Activated CD4-positive, alpha-beta T cell treated with anti-CD3 and anti-CD28 coated beads for 24 hours (primary cell): ENCODE measurements at places on chromosomes 1 and 21.
A peak's percentile ranks its signal among the peaks of the same experiment; 100 is the strongest.

DNA sequence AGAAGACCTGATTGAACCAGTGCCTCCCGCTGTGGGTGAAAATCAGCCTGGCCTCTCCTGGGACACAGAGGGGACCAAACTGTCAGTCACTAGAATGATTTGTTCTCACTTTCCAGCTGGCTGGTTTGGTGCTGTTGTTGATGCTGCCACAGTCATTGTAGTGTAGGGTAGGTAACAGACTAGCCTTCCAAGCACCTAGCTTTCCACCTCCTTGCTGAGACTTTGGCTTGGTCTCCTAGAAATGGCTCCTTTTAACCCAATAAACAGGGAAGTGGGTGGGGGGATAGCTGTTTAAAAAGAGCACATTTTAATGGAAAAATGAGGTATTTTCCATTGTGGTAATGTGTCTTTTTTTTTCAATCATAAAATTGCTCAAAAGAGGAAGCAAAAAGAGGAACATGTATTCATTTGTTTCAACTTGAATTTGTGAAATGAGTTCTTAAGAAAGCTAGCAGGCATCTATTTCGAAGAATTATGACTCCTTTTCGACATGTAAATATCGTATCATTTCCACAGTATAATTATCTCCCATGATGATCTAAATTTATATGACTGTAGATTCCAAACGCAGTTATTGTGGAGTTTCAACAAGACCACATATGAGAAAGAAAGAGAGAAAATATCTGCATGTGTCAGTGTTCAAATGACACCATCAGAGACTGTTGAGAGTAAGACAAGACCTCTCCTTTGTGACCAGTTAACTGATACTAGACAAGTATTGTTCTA lies 190.1 kb downstream of the HLX start:
- DNase-seq, result no peak

DNA sequence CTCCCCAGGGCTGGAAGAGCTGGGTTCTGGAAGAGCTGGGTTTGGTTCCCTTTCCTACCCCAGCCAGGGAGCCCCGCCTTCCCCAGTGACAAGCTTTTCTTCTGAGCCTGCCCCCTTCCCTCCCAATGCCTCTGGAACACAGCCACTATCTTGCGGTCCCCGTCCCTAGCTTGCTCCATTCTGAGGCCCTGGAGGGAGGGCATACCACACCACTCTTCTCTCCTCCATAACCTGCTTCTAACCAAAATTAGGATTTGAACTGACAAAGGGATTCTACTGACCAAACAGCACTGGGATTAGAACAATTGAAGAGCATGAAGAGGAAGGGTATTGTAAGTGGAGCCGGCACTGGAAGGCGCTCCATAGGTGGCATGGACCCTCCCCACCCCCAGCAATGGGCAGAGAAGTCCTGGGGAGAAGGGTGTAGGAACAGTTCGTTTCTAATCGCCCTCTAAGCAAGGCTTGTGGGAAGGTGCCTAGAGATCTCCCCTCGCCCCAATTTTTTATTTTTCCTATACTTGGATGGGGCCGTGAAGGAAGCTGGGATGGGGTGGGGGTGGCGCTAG lies 690 bp downstream of the C1orf216 start:
- no peak for DNase-seq

- no peak for DNase-seq
Observed at GRCh38 chr1:59500950-59501742, 204.3 kb downstream of the FGGY start.

- DNase-seq, result no peak
Observed at GRCh38 chr1:240189386-240189989, 97.8 kb downstream of the FMN2 start.

DNA sequence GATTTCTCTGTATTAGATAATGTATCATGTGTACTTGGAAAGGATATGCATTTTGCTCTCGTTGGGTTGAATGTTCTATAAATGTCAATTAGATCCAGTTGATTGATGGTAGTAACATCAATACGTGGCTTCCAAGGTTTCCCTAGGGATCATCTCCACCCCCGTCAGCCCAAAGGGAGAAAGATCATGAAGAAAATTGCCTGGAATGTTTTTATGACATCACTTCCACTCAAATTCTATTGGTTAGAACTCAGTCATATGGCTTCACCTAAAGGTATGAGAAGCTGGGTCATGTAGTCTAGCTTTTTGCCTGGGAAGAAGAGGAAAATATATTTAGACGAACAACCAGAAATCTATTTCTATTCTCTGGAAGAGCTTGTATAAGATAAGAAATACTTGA lies at the start of gene C1orf185:
Gene C1orf185, plus strand, starts transcription at position 253 of the 400 bp plus-strand sequence. Its CDS starts 6 bp downstream, at position 259.
- DNase-seq, result no peak

GRCh38 chr1:178086294-178086693 lies 7.6 kb upstream of the RASAL2 start:
- DNase-seq, result no peak

DNA sequence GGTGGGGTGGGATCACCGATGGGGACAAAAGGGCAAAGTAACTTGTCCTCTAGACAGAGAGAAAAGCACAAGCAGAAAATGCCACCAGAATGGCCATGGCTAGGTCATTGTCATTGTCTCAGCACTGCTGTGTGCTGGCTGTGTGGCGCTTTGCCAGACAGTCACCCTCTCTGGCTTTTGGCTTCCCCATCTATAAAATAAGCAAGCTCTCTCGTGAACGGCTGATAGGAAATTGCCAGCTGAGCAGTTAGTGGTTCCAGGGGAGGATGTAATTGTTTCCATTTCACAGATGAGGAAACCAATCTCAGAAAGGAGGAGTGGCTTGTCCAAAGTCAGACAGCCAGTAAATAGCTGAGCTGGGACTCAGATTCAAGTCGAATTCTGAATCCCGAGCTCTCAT lies 32.5 kb downstream of the PADI2 start:
- no peak for DNase-seq

- DNase-seq, result no peak
Observed at GRCh38 chr1:14612256-14612655, 13.8 kb downstream of the KAZN start.

GRCh38 chr21:32611471-32611997 lies 643 bp downstream of the CFAP298 start:
- DNase-seq, result no peak

DNA sequence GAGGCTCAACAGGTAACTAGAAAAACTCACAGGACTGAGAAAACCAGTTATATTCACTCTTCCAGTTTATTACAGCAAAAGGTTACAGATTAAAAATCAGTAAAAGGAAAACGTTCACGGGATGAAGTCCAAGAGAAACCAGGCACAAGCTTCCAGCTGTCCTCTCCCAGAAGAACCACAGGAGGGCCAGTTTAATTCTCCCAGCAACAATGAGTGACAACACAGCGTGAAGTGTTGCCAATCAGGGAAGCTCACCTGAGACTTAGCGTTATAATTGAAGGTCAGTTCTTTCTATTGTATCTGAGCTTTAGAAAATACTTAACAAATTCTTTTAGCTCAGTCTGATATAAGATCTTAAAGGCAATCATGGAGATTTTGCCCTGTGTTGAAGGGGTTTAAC lies 65.2 kb upstream of the TNR start:
- no peak for DNase-seq

DNA sequence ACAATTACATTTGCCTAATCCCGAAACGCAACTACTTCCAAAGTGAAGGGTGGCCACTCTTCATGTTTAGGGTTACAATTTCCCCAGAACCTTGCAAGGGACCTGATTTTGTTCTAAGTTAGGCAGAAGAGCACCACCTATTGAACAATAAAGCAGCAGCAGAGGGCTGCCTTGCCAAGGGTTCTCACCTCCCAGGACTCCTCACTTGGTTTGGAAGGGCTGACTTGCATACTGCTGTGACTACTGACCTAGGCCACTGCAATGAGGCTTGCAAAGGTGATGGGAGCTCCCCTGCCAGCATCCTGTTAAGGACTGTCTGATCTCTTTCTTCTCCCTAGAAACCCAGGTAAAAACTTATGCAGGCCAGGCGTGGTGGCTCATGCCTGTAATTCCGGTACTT lies 14.2 kb downstream of the MTOR start:
- no peak for DNase-seq

DNA sequence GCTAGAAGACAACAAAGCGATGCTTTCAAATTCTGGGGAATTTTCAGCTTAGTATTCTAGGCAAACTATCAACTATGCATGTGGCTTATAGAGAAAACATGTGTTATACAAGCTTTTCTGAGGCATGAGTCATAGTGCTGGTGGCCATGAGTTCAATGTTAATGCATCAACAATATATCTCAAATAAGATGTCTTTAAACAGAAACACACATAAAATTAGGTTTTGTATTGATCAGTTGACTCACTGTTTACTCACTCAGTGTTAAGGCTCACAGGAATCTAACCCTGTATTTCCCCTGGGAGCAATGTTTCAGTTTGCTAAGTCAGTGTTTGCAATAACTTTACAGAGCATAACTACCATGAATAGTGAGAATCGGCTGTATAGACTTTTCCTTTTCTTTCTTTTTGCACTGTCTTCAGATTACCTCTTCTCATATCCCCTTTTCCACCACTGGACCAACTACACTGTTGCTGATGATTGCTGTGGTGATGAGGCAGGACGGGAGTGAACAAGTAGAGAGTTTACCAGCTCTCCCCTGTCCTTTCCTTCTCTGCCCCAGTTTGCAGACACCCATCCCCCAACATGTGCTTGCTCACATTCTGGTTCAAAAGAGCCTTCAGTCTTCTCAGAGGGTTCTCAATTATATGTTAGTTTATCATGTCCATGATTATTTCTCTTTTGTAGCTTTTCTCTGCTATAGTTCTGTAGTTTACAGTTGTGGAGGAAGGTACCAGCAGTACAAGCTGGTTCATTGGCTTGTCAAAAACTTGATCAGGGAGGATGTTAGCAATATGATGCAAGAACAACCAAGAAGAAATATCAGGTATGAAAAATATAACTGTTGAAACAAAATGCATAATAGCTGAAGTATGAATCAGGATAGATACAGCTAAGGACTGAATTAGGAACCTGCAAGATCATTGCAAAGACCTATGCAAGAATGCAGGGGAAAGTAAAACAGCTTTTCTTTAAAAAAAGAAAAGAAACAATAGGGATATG lies 23.9 kb downstream of the CD2 start:
- no peak for DNase-seq

- no peak for DNase-seq
Observed at GRCh38 chr1:218525451-218526197, 180.5 kb downstream of the TGFB2 start.

GRCh38 chr1:24952413-24952841 lies 22.4 kb upstream of the RUNX3 start:
- DNase-seq, result no peak

DNA sequence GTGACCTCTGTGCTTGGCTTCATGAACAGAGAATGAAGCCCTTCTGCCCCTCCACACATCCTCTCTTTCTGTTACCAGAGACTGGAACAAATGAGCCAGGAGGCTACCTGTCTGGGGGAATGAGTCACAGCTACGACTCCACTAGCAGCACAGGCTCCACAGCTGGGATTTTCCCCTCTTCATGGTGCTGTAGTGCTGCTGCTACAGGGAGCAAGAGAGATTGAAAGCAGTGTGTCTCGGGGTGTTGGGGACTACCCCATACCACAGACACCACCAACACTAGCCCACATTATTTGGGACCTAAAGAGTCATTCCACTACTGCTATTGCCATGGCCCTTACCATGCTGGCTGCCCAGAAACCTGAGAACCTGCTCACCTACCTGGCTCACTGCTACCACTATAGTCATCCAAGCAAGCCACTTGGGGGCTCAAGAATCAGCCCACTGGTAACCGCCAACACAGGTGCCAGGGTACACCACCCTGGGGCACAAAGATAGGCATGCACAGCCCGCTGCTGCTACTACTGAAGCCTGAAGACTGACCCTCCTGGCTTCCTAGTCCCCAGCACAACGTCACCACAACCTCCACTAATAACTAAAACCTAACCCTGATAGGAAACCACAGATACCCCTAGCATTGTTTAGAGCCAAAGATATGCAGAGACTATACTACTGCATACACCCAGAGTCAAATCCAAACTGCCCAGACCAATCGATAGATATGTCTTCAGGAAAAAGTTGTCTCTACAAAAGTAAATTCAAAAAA lies 17.7 kb downstream of the CD1E start:
- DNase-seq, result peak; percentile 13

GRCh38 chr21:34762786-34763185 lies 94.0 kb downstream of the CLIC6 start:
- no peak for DNase-seq

GRCh38 chr1:63710308-63710707 lies 63.5 kb upstream of the ROR1 start:
- DNase-seq, result no peak

GRCh38 chr1:213783893-213784292 lies 203.9 kb upstream of the PROX1 start:
- no peak for DNase-seq

DNA sequence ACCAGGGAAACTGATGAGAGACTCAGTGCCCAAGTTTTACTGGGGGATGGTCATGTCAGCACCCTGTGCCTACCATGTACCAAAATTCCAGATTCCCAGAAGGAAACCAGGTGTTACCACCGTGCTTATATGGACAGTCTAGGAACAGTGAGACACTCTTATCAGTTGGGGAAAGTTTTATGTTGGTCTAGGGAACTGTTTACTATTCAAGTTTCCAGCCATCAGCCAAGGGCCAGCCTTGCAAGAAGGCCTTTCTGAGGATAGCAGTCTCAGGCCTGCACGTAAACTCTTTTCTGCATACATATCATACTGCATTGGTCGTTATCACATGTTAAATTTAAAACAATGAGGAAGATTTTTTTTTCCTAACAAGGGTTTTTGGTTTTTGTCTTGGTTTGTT lies 12.6 kb downstream of the TMEM269 start:
- no peak for DNase-seq

DNA sequence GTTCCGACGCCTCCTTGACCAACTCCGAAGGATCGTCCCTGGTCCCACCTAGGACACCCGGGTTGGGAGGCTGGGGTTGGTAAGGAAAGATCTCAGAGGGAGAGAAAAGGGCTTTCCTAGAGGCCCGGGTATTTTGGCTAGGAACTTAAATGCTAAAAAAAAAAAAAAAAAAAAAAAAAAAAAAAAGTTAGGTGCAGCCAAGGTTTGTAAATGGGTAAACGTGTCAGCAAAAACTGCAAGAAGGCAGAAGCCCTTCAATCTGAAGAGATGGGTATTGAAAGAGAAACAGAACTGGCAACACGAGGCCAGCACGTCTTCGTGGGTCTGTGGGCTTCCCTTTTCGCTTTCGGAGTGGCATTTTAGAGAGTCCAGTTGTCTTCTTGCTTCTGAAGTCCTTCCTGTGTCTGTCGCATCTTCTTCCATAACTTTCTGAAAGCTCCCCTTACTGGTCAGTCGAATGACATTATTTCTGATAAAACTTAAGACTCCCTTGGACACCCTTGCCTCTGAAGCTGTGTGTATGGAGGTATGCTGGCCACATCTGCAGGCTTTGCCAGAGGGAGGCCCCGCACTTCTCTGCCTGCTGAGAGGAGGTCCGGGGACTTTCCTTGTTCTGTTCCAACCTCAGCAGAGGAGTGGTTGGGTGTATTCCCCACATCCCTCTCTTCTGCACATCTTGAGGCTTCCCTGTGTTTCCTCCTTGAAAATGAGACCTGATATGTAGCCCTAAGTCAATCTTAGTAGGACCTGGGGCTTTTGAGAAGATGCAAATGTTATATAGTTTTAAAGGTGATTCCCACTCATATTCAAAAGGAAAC lies 745 bp downstream of the RCSD1 start:
- no peak for DNase-seq
